ENCODE measurements at places on chromosomes 3 and 15.

DNA sequence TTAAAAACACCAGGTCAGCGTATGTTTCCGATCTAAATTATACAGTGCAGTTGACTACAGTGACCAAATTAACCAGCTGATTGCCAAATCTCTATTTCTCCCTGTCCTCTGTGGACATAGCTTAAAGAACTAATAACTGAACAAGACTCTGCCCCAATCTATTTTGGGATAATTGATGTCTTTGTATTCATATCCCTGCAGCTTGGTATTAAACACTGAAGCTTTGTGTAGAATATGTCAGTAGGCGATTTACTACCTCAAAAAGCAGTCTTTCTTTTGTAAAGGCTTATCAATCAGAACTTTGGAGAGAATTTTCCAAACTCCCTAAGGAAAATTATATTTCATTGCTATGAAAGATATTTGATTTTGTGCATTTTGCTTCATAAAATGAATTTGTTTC is 258.2 kb downstream of the SOX2 start:
- no peak for DNase-seq

- no peak for DNase-seq
Measured at GRCh38 chr15:42371096-42371495, 11.8 kb downstream of the CAPN3 start.

GRCh38 chr3:108208831-108209230 is 13.4 kb downstream of the IFT57 start:
- DNase-seq, result no peak

DNA sequence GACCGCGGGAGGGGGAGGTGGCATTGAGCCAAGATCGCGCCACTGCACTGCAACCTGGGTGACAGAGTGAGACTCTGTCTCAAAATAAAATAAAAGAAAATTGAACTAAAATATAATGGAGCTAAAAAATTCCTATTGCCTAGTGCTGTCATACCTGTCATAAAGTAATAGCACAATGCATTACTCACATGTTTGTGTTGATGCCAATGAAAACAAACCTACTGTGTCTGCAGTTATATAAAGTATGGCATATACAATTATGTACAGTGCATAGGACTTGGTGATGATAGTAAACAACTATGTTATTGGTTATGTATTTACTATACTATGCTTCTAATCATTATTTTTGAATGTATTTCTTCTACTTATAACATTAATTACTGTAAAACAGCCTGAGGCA is 411.6 kb downstream of the CADM2 start:
- DNase-seq, result no peak

DNA sequence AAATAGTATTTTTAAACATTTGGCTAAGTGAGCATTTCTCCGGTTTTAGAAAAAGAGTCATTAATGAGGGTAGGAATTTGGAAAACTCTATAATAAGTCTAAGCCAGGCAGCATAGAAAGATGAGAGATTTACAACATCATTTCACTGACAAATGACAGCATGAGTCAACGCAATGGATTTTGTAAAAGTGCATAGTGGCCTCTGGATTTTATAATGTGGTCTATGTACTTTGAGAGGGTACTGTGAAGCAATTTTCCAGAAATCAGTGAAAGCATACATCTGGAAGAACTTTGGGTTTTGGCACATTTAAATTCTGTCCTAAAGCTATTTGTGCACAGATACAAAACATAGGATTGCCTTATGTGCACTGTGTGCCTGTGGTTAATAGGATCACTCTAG is 130.8 kb upstream of the CCNL1 start:
- no peak for DNase-seq

DNA sequence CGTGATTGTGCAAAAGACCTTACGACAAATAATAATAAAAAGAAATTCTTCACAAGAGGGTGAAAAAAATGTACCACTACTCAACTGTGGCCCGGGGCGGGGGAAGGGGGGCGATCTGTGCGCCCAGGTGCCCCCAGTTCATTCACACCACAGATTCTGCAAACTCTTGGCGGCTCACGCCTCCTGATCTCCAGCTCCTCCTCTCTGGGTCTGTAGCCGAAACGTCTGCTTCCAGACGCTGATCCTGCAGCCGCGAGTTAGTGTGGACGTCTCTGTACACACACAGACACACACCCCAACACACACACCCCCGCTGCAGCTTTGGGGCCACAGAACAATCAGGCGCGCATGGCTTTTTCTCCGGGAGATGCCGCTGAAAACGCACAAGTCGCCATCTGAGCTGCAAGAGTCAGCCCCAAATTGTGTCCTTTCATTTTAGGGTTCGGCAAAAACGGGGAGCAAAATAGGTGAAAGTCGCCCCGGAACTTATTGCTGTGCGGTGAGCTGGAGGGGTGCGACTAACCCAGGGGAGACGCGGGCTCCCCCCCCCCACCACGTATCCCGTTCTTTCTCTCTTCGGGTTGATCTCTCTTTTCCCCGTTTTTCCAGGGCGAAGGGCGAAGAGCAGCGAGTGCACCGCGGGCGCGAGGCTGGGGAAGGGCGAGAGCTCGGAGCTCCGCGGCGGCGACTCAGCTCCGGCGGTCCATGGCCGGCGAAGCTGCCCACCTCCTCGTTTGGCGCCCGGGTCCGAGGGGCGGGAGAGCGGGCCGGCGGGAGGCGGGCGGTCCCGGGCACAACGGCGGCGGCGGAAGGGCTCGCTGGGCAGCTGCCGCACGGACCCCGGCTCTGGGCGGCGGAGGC is 505 bp upstream of the WNT5A start:
- DNase-seq, result peak; percentile 10

DNA sequence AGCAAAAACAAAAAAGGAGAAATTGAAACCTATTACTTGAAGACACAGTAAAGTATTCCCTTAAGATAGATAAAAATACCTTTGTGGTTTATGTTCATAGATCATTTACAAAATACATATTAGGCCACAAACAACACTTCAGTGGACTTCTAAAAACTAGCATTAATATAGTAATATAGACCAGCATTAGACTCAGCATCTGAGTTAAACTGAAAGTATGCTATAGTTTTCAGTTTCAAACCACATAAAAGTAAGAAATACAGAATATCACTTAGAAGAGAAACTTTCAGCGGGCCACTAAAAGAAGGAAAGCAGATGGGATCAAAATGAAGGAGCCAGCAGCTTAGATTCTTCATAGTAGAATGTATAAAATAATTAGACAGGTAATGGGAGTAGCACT is 86.6 kb downstream of the MSL2 start:
- no peak for DNase-seq

GRCh38 chr3:106570426-106570825 is 701.6 kb upstream of the CBLB start:
- DNase-seq, result no peak

DNA sequence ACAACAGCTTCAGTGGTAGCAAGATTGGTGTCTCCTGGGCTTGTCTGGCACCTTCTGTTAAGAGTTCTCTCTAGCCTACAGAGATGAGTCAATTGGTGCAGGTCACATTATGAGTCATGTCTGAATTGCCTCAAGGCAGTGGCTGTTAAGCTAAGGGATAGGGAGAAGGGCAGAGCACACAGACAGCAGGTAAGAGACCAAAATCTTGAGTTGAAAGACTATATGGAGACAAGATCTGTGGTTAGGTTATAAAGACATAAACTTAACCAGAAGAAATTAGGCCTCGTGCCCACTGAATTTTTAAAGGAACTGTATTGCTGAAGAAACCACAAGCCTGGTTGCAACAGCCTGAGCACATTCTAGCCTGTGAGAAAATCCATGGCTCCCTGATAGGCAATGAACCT is 19.2 kb upstream of the KPNA1 start:
- no peak for DNase-seq

DNA sequence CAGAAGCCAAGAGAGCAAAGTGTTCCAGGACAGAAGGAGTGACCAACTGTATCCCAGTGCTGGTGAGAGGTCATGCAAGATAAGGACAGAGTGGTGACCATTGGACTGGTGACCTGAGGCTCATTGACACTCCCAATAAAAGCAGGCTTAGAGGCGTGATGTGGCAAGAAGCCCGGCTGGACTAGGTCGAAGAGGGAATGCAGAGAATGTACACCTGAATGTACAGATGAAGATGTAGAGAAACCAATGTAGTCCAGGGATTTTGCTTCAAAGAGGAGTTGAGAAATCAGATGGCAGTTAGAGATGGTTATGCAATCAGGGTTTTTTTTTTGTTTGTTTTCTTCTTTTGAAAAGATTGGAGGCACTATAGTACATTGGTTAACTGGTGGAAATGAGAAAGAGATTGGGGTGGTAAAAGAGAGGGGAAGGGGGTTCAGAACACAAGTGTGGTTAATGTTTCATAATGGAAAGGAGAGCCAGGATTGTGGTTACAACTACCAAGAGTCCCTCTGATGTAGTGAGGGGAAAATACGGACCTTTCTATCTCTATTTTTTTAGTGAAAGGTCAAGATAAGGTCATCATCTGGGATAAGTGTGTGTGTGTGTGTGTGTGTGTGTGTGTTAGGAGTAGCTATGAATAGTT is 23.3 kb downstream of the ST3GAL6 start:
- DNase-seq, result no peak

GRCh38 chr3:27717200-27717852 is 4.8 kb downstream of the EOMES start:
- DNase-seq, result no peak

All from NCI-H1930 (cell line).